ENCODE measurements at places on chromosomes 12 and 14.

DNA sequence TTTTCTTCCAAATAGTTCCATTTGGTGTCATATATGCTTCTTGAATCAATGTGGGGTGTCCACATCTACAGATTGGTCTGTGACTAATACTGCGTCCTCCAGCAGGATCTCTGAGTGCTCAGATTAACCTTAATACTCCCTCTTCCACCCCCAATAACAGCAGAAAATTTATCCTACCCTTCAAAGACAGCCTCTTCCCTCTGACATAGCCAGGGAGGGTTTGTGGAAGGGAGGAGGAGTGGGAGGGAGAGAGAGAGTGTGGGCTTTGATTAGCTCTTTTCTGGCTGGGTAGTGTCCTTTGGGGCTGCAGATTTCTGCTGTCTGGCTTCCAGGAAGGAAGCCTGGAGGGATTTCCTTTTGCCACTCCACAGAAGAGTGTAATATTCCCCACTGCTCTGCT is 220.7 kb downstream of the TTC6 start:
- DNase-seq: no peak

- DNase-seq: no peak
These were observed 448.7 kb downstream of the SLC6A15 start for GRCh38 chr12:84463741-84464495.

GRCh38 chr14:63966407-63966806 is 113.6 kb downstream of the SYNE2 start:
- no peak for DNase-seq

DNA sequence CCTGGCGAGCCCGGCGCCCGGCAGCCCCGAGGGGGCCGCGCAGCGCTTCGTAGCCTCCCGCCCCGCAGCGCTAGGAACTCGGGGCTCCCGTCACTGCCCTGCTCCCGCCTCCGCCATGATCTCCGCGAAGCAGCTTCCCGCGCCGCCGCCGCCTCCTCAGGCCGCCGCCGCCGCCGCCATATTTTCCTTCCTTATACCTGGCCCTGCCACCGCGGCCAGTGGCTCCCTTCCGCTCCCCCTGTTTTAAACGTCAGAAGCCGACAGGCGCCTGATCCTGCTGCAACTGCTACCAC is 286 bp downstream of the PPP4R3A start:
- DNase-seq: no peak

DNA sequence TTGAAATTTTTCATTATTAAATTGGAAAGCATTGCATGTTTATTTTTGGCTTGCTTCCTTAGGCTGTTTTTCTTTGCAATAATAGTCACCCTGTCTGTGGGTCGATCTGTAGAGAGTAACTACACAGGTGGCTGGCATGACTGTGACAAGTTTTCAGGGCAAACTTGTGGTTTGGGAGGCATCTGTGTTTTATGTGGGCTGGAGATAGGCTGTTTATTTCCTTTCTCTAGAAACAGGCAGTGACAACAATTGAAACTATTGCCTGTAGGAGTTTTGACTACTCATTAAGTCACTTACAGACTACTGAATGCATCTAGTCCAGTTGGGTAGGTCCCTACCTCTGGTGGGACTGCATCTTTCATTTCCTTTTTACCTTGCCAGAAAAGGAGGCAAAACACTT is 155.6 kb downstream of the DYRK2 start:
- no peak for DNase-seq

- DNase-seq: no peak
These were observed 22.0 kb downstream of the AP5M1 start for GRCh38 chr14:57290751-57291150.

DNA sequence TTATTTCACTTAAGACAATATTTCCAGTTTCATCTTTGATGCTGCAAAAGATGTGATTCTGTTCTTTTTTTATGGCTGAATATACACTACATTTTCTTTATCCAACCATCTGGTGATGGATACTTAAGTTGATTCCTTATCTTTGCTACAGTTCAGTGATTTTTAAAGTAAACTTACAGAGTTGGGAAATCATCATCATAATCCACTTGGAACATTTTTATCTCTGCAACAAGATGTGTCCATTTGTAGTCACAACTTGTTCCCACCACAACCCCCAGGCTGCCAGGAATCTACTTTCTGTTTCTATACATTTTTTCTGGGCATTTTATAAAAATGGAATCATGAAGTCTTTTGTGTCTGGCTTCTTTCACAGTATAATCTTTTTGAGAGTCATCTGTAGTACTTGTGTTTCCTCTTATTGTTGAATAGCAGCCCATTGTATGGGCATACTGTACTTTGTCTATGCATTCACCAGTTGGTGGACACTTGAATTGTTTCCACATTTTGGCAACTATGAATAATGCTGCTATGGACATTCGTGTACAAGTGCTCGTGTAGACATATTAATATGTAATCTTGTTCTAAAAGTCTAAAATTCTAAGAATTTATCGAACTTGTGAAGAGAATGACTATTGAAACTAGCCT is 212.5 kb upstream of the DDHD1 start:
- no peak for DNase-seq

DNA sequence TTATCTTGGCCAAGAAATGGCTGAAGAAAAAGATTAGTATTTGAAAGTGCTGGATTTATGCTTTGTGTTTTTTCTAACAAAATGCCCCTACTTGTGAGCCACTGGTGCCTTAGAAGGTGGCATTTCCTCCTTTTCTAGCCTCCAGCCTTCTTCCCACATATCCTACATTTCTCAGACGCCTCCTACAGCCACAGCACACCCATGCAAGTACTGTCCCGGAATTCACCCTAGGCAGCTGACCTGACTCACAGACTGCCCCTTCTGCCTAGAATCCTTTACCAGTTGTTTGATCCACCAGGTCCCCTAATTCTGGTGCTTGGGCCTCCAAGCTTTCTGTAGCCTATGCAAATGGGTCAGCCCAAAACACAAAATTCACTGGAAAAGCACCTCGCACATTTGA is 166.0 kb downstream of the FOXN3 start:
- no peak for DNase-seq

DNA sequence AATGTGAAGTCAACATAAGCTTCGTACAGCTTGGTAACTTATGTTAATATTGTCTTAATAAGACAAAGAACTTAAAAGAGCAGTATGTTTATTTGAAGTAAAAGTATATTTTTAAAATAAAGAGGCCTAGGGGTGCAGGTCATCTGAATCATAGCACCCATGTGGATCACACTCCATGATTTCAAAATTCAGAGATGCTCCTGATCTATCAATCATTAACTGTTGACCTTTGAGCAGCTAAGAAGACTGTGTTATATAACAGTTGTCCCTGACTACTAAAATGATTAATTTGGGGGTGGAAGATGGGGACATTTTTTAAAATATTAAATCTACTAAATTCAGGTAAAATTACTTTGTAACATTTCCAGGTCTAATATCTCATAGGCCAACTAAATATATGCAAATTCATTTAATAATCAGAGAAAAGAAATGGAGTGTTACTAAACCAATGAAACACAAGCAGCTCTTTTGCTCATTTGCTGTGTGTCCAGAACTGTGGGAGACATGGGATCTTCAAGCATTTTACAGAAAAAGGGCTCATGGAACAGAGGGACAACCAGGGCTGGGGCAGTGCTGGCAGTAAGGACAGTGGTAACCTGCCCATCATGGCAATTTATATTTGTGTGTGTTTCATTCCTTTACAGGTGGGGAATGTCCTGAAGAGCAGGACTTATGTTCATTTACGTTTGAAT is 120.7 kb upstream of the PCED1B start:
- DNase-seq: no peak

GRCh38 chr14:79704041-79704807 is 507.1 kb downstream of the DIO2 start:
- no peak for DNase-seq

GRCh38 chr14:67999705-68000384 is 180.3 kb downstream of the RAD51B start:
- DNase-seq: no peak

- no peak for DNase-seq
These were observed 72.0 kb upstream of the DBX2 start for GRCh38 chr12:45122768-45123380.

GRCh38 chr12:26519462-26519861 is 313.5 kb downstream of the ITPR2 start:
- no peak for DNase-seq

DNA sequence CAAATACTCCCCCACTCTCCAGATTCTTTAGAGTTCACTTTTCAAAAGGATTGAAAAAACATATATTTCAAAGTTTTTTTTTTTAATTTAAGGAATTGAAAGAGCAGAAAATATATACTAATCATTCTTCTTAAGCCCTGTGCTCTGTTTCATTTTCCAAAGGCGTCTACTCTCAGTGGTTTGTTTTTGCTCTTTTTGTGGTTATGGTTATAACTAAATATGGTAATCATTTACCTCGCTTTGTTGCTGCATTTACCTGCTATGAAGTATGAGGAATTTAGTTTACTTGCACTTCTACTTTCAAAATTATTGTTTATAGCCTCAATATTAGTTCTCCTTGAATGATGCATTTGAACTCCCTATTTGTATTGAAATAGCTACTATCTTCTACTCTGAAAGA is 55.9 kb upstream of the LRRK2 start:
- DNase-seq: no peak

DNA sequence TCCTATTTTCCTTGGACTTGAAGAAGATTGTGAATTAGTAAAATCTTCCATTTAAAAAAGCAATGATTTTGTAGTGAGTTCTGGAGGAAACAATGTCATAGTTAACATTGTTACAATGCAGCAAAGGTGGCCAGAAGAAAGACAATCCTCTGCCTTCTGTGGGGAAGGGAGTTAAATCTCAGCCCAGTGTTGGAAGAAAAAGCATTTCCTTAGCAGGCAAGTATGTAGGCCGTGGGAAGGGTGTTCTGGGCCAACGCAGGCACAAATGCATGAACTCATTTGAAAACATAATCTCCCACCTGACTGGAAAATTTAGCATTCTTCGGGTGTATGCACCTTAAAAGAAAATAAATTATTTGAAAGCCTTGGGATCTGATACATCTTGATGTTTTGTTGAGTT is 258.6 kb downstream of the ADAMTS20 start:
- DNase-seq: no peak

Data from stimulated activated CD8-positive, alpha-beta memory T cell treated with anti-CD3 and anti-CD28 coated beads, Interleukin-2, amount 100 ng/mL, for 1 hour (primary cell).